Pulmonary artery endothelial cell (primary cell): ENCODE measurements at places on chromosomes 5 and 9. TPM values are rescaled to one million over a fixed set of nuclear protein-coding genes. Genes with fewer than 3 reads are reported as not detected.

Gene TRAF2
- 12.7 and 23.9 TPM in 2 replicates for total RNA-seq

Gene HAPLN1
- not detected in 2 replicates for total RNA-seq

Gene WNK2
- total RNA-seq, result not detected in 2 replicates

Gene EQTN
- total RNA-seq, result not detected in 2 replicates

Gene GCNT4
- total RNA-seq, result 0.07 and 0.20 TPM in 2 replicates

Gene FST
- total RNA-seq, result 1.4 and 63.4 TPM in 2 replicates

Gene PCDHA4
- total RNA-seq, result 0.26 and 0.42 TPM in 2 replicates

Gene SLC2A6
- 36.0 and 42.3 TPM in 2 replicates for total RNA-seq

Gene C5orf47
- total RNA-seq, result not detected in 2 replicates

Gene ZNF366
- total RNA-seq, result 0.39 and 0.46 TPM in 2 replicates

Gene EIF4E1B
- not detected in 2 replicates for total RNA-seq

Gene TAS2R1
- not detected in 2 replicates for total RNA-seq

Gene STKLD1
- total RNA-seq, result 0.46 and 0.81 TPM in 2 replicates

Gene POC5
- 7.0 and 8.5 TPM in 2 replicates for total RNA-seq

Gene CTNND2
- total RNA-seq, result not detected in 2 replicates

Gene CER1
- not detected in 2 replicates for total RNA-seq

Gene CCDC171
- 0.86 and 1.1 TPM in 2 replicates for total RNA-seq

Gene KCNN2
- total RNA-seq, result 0.20 and 0.25 TPM in 2 replicates

Gene BAAT
- total RNA-seq, result under 0.01 TPM in 1 of 2 replicates, not detected in the other

Gene ANKRD18B
- 3.9 and 4.7 TPM in 2 replicates for total RNA-seq

Gene LCN9
- not detected in 2 replicates for total RNA-seq

Gene ARL14EPL
- total RNA-seq, result 0.13 and 0.39 TPM in 2 replicates

Gene ADGRV1
- 0.04 and 0.20 TPM in 2 replicates for total RNA-seq

Gene EIF4EBP3
- total RNA-seq, result 1.4 and 1.8 TPM in 2 replicates

Gene NOTCH1
- 70.7 and 92.1 TPM in 2 replicates for total RNA-seq

Gene FOXD4L3
- total RNA-seq, result 0.07 TPM in 1 of 2 replicates, not detected in the other

Gene SLC6A3
- not detected in 2 replicates for total RNA-seq

Gene IFNA2
- total RNA-seq, result not detected in 2 replicates

Gene PCDHAC2
- total RNA-seq, result 2.0 and 2.5 TPM in 2 replicates

Gene NKD2
- 0.13 TPM in 1 of 2 replicates, not detected in the other for total RNA-seq

Gene PDCD1LG2
- total RNA-seq, result 24.3 and 27.1 TPM in 2 replicates

Gene LCN15
- total RNA-seq, result not detected in 2 replicates

Gene FBXL7
- total RNA-seq, result 5.3 and 6.6 TPM in 2 replicates

Gene LMX1B
- not detected in 2 replicates for total RNA-seq

Gene GABRA6
- not detected in 2 replicates for total RNA-seq

Gene NR2F1
- total RNA-seq, result 31.3 and 32.4 TPM in 2 replicates

Gene ZFP2
- 0.26 and 0.53 TPM in 2 replicates for total RNA-seq

Gene TMEM215
- total RNA-seq, result under 0.01 and 0.18 TPM in 2 replicates

Gene C8G
- total RNA-seq, result 0.67 TPM in 1 of 2 replicates, not detected in the other

Gene HAVCR1
- not detected in 2 replicates for total RNA-seq

Gene PCDH1
- 135 and 143 TPM in 2 replicates for total RNA-seq

Gene MARVELD2
- total RNA-seq, result 4.7 and 9.2 TPM in 2 replicates

Gene CXCL14
- not detected in 2 replicates for total RNA-seq

Gene PLK2
- 801 and 852 TPM in 2 replicates for total RNA-seq

Gene IGFBPL1
- total RNA-seq, result 0.11 and 0.33 TPM in 2 replicates

Gene FABP6
- total RNA-seq, result not detected in 2 replicates

Gene OTP
- not detected in 2 replicates for total RNA-seq

Gene ARHGEF37
- total RNA-seq, result 7.3 and 9.2 TPM in 2 replicates

Gene PTCD2
- total RNA-seq, result 5.9 and 7.3 TPM in 2 replicates

Gene IL3
- total RNA-seq, result not detected in 2 replicates

Gene ACTBL2
- total RNA-seq, result not detected in 2 replicates

Gene PCDHGA4
- 2.0 and 3.5 TPM in 2 replicates for total RNA-seq

Gene SELENOP
- 0.40 and 0.53 TPM in 2 replicates for total RNA-seq
